Large intestine (tissue), 12 donors: ENCODE measurements at places on chromosomes 1 and 21.
A peak's percentile ranks its signal among the peaks of the same experiment; 100 is the strongest.

GRCh38 chr1:235579891-235580290 lies 69.7 kb downstream of the GNG4 start:
- no peak for DNase-seq

GRCh38 chr1:205512059-205513045 lies 7.9 kb downstream of the CDK18 start:
- DNase-seq = no peak

- DNase-seq = no peak
These were observed 5.6 kb downstream of the MORN1 start for GRCh38 chr1:2385606-2386280.

DNA sequence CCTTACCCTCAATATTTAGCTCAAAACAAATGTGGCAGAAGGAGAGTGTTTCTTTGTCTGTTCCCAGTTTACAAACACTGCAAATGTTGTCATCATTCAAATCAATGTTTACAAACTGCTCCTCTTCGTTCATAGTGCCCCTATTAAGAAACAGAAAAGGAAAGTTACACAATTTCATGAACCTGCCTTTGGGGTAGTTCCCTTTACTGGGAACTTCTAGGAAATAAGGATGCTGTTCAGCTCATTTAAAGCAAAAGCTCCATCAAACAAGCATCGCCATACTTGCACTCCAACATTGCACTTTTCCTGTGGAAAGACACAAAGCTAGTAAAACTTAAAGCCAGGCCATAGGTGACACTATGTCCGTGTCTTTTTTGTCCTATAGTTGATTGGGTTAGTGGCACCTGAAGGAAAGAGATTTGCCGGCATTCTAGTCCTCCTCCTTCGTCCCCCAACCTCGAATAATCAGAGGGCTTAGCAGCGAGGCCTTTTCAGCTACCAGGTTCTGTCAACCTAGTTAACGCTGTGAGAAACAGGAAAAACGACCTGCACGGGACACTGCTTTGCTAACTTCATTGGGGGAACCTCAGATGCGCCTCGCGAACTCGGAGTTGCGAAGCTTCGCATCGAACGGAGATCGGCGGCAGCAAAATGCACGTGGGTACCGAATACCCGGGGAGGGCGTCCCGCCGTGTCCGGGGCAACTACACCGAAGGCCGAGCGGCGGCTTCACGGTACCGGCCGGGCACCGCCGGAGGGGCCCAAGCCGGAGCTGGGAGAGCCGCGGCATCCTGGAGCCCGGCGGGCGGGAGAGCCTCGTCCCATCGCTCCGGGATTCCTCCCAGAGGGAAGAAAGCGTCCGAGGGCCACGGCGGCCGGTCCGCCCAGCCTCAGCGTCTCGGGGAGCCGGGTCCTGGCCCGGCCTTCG lies 706 bp downstream of the C21orf91 start:
- peak; percentile 74 for DNase-seq
